PC-9 (cell line): ENCODE measurements at places on chromosomes 5 and 9.
A peak's percentile ranks its signal among the peaks of the same experiment; 100 is the strongest.

- DNase-seq, result no peak
These were observed 79.2 kb downstream of the BOD1 start for GRCh38 chr5:173537228-173537627.

GRCh38 chr9:129557192-129558036 lies 63.5 kb downstream of the C9orf50 start:
- DNase-seq, result peak; percentile 95

DNA sequence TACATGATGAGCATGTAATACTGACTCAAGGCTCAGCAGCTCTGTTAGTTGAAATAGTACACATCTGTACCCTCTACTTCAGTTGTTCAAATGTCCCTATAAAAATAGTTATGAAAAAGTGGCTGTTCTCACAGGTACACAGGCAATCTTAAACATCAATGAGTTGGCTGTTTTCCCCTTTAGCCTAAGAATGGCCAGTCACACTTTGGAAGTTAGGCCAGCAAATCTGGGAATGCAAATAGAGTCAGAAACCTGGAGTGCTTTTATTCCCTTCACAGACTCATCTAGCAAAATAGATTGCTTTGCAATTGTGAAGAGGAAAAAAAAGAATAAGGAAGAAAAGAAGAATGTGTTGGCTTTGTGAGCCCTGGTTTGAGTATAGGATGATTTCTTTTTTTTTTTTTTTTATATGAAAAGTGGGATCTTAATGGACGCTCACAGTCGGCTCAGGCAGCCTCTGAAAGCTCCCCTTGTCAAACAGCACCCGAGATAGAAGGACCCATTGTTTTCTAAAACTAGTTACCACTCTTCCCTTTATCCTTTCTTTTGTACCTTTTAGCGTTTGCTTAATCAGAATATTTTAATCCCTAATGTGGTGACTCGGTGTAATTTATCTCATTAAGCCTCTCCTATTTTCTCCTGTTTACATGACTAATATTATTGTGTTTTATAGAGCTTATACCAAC lies 27.9 kb upstream of the TLE1 start:
- DNase-seq, result no peak

DNA sequence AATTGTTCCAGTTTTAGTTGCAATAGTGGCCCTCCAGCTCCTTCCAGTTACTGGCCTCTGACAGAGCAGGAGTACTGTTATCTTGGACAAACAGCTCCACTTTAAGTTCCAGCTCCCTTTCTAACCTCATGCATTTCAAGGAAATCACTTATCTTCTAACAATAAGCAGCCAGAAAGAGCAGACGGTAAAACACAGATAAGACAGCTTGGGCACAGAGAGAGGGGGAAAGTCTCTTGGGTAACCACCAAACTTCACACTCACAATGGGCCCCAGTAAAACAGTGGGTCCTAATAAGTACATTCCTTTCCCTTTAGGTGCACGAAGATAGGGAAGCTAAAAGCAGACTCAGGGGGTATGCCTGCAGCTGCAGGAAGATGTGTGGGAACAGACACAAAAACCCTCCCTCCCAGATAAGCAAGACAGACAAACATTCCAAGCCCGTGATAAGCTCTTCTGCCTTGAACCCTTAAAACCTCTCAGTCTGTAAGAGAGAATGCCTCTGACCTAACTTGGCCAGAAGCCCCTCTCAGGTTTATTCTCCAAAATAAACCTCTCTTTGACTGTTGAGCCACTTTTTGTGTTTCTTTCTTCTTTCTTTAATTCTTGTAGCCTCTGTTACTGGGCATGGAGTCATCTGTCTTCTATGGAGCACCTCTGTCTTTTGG lies 30.8 kb downstream of the OR1J1 start:
- no peak for DNase-seq

DNA sequence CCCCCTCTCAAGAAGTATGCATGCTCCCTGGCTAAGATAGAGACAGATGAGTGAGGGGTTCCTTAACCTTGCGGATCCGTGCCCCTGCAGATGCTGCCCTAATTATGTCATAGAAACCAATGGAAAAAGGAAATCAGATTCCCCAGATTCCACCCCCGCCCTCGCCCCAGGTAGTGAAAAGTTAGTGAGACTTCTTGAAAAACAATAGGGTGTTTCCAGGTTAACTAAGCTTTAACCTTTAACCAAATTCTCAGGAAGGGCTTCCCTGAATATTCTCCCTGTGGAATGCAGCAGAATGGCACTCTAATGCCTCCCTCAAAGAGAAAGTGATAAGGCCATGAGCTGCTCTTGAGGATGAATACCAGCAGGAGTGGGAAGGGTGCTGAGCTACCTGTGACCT lies 116.0 kb upstream of the RANBP3L start:
- peak; percentile 94 for DNase-seq

- DNase-seq, result no peak
These were observed 394.5 kb downstream of the NFIB start for GRCh38 chr9:13919401-13919800.

- no peak for DNase-seq
These were observed 54.7 kb upstream of the ALDH1B1 start for GRCh38 chr9:38337706-38338264.

DNA sequence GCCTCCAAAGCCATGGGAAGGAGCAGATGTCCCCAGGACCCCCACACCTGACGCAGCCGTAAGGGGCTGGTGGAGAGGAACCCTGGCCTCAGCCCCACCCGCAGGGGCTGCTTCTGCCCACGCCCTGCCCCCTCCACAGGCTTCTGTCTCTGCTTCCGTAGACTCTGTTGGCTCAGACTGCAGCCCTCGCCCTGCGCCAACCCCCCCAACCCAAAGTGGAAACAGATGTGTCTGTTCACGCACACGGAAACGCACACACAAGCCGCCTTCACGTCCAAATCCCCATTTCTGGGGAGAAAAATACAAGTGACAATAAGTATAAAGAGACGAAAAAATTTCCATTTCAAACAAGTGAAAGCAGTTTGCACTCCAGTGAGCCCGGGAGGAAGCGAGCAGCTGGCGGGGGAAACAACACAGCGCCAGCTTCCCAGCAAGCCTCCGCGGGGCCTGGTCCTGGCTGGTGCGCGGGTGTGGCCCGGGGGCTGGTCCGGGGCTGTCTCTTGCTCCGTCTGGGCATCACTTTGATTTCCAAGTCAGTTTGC lies 32.6 kb upstream of the RXRA start:
- DNase-seq, result no peak

DNA sequence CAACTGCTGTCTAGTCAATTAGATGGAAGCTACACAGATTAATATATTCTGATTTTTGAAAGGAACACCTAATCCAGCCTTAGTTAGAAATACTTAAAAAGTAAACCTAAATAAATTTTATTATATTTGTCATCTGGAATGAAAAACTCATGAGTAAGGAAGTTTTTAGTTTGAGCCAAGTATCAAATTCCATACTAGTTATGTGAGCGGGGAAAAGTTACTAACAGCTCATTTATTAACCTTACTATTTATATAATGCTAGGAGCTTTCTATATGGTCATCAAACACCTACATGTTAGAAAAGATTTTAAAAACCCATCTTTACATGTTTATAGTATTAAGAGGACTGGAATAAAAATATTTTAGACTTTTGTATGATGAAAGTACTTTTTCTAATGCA lies 41.6 kb upstream of the POU5F2 start:
- no peak for DNase-seq

DNA sequence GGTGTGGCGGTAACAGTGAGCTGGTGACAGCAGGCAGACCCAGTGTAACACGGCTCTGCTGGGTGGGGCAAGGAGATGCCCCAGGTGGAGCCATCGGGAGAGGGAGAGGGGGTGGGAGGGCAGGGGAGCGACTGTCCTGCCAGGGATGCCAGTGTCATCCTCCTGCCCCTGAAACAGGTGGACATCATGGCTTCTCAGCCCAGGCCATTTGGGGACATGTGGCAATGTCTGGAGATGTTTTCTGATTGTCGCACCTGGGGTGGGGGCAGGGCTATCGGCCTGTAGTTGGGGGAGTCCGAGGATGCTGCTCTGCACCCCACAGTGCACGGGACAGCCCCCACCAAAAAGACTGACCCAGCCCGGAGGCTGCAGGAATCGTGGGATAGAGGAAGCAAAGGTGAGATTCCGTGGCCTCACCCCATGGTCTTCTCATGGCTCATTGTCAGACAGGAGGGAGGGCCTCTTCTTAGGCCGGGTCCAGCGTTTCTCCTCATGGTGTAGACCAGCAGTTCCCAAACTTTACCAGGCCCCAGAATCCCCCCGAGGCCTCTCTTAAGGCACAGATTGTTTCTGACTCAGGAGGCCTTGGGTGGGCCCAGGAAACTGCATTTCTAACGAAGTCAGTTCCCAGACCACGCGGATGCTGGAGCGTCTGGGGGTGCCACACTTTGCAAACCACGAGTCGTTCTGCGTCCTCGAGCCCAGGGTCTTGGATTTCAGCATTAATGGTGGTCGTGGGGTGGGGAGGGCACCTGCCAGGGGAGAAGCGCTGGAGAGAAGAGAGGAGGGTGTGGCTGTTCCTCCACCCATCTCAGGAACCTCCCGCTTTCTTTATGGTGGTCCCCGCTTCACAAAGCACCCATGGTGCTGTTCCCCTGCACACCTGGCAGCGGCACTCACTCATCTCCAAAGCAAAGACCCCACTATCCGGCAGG lies 11.0 kb downstream of the COL5A1 start:
- no peak for DNase-seq

GRCh38 chr9:110940951-110941557 lies 97.2 kb downstream of the LPAR1 start:
- no peak for DNase-seq

- DNase-seq, result no peak
These were observed 163.7 kb upstream of the ELL2 start for GRCh38 chr5:96125231-96125891.

DNA sequence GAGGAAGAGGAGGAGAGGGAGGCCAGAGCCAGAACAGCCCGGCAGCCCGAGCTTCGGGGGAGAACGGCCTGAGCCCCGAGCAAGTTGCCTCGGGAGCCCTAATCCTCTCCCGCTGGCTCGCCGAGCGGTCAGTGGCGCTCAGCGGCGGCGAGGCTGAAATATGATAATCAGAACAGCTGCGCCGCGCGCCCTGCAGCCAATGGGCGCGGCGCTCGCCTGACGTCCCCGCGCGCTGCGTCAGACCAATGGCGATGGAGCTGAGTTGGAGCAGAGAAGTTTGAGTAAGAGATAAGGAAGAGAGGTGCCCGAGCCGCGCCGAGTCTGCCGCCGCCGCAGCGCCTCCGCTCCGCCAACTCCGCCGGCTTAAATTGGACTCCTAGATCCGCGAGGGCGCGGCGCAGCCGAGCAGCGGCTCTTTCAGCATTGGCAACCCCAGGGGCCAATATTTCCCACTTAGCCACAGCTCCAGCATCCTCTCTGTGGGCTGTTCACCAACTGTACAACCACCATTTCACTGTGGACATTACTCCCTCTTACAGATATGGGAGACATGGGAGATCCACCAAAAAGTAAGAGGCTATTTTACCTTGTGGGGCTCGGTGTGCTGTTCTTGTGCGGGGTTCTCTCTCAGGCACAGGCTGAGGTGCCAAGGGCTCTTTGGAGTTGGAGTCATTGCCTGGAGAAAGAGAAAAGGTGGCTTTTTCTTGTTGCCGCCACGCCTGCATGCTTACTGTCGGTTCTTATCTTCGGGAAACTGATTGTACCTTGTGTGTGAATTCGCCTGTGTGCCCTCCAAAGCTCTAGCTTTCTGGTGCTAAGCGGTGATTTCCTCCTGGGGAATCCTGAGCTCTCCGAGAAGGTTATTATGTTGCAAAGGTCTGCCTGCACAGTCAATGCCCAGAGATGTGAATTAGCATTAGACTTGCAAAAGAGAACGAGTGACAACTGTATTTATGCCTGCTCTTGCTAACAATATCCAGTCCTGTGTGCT lies at the start of gene ISL1:
Gene ISL1 (plus strand): TSS at position 318 of the 991 bp plus-strand sequence. CDS start 224 bp downstream, at position 542.
- no peak for DNase-seq

DNA sequence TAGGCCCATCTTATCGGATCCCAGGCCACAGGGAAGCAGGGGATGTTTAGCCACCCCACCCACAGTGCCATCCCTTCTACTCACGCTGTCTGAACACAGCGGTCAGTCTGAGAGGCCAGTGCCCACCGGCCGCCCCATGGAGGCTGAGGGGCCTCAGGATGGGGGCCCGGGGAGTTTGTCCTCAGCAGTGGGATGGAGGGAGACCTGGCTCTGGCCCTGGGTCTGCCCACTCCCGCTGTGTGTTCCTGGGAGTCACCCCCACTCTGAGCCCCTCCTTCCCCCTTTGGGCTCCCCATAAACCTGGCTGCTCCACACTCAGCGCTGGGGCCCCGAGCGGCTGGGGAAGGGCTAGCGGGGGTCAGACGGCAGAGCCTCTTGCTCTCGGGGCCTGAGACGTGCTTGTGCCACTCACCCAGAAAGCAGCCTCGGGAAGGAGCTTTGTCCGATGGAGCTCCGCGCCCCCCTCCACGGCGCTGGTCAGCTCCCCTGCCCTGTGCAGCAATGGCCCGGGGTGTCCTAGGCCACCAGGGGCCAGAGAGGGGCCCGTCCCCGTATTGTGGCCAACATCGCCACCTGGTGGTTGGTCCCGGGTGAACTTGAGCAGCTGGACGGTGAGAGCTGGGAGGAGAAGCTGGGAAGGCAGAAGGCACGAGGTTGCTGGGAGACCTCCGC lies 10.9 kb upstream of the LAMC3 start:
- peak; percentile 84 for DNase-seq

DNA sequence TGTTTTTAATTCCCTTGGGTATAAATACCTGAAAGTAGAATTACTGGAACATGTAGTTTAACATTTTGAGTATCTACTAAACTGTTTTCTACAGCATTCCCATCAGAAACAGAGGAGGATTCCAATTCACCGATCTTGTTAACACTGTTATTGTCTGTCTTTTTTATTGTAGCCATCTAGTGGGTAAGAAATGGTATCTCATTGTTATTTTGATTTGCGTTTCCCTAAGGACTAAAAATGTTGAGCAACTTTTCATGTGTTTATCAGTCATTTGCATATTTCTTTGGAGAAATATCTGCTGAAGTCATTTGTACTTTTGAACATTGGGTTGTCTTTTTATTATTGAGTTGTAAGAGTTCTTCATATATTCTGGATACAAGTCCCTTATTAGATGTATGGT lies 135.2 kb upstream of the NFIL3 start:
- DNase-seq, result no peak

- DNase-seq, result no peak
These were observed 175.7 kb downstream of the EBF1 start for GRCh38 chr5:158923799-158924551.

- DNase-seq, result no peak
These were observed 94.1 kb upstream of the TRIM32 start for GRCh38 chr9:116592970-116593369.

DNA sequence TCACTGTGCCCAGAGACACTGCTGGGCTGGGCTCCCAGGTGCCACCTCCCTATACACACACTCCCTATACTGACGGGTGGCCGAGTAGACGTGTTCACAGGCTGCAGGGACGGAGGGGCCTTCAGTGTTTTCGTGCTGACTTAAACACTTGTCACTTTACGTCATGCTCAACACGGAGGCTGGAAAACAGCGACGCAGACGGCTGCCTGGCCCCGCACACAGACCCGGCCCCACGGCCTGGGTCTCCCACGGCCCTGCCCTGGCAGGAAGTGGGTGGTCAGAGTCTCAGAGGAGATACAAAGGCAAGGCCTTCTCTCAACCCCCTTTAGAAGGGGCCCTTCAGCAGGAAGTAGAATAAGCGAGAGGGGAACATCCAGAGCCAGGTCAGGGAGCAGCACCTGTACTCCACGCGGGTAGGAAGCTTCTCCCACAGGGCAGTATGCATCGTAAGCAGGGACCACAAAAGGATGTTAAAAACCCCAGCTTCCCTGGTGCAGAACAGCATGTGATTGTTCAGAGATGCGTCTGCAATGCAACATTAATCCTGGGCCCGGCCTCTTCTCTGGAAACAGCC lies 11.9 kb upstream of the TBC1D9B start:
- DNase-seq, result no peak
